Fibroblast of villous mesenchyme (primary cell): ENCODE measurements at places on chromosomes 1 and 21.

DNA sequence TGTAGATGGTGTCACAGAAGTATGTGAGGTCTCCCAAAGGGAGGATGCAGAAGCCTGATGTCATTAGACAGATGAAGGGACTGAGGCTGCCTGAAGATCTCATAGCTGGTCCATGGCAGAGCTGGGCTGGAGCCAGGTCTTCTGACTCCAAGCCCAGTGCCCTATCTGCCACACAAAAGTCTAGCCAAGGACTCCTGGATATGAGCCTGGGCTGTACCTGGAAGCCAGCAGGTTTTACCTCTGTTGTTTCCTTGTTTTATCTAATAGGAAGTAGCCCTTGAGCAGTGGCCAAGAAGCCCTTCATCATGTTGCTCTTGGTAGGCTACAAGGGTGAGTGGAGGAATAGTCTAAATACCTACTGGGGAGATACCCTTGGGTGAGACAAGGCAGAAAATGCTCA is 74.4 kb upstream of the SLC44A3 start:
- DNase-seq: no peak

GRCh38 chr1:6918186-6918924 is 133.1 kb downstream of the CAMTA1 start:
- peak; percentile 44 for DNase-seq

- DNase-seq: peak; percentile 20
Observed at GRCh38 chr1:155002464-155003226, at the start of gene ZBTB7B. TSS of gene ZBTB7B (plus strand) at chr1:155002802. CDS start at chr1:155014661, 11,859 bp downstream.

DNA sequence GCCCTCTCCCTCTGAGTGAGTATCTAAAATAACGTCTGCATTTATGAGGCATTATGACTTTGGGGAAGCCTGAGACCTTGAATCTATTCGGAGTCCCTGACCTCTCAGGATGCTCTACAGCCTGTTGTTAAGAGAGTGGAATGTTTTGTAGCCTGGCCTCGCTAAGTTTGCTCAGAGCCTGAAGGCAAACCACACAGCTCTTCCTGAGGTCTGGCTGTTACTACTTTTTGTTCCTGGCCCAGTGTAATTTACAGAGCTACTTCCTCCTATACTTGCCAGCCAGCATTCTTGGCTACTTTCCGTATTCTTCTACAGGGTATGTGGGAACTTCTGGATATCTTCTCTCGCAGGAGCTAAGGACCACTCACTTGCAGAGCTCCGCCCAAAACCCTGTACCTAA is 3.6 kb upstream of the ZMYM4 start:
- DNase-seq: peak; percentile 63

- DNase-seq: peak; percentile 12
Observed at GRCh38 chr1:35377555-35377954, 109.0 kb downstream of the ZMYM4 start.

- DNase-seq: no peak
Observed at GRCh38 chr1:234149217-234149616, 224.0 kb upstream of the COA6 start.
